ENCODE measurements at places on chromosomes 1 and 21.

GRCh38 chr1:161180639-161181038 is 3.3 kb upstream of the B4GALT3 start:
- DNase-seq = peak; percentile 55

DNA sequence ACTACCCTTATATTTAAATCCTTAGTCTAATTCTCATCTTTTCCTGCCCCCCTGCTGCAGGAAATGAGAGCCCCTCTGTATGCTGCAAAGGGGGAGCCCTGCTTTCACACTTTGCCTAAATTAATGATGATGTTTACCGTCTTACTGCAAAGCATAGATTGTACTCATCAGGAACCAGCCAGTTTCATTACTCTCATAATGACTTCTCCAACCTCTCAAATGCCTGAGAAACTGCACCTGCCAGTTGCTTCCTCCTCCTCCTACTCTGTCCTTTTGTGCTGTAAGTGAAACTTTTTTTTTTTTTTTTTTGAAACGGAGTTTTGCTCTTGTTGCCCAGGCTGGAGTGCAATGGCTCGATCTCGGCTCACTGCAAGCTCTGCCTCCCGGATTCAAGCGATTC is 101.7 kb downstream of the ADSS2 start:
- DNase-seq = peak; percentile 75

DNA sequence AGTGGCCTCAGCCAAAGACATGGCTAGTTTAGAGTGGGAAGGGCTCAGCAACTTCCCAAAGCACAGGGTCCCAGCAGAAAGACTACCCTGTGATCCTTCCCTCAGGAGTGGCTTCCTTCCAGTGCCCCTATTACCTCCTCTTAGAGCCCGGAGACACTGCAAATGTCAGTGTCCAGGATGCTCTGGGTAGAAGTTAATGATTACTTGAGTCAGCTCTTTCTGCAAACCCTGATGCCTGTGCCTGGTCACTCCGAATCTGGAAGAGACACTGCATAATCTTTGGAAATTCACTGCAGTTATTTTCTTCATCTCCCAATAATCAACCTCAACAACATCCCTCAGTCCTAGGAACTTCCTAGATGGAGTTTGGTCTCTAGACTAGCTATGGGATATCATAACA is 27.2 kb upstream of the MGST3 start:
- DNase-seq = no peak

DNA sequence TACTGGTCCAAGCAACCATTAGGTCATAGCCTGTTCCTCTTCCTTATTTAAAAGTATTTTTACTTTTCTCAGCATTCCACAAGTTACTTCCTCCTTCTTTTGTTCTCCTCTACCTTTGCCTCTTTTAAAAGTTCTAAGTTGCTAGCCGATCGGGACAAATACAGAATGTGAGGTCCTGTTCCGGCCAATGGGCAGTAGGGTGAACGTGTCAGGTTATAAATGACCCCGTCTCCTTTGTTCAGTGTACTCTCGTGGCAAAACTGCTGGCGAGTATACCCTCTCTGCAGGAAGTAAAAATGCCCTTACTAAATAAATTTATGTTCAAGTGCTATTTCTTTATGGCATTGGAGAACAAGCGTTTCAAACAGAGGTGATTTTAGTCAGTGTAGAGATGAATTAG is 2.5 kb downstream of the ADCY10 start:
- peak; percentile 42 for DNase-seq

GRCh38 chr1:51241119-51241518 is 5.0 kb downstream of the RNF11 start:
- DNase-seq = no peak

DNA sequence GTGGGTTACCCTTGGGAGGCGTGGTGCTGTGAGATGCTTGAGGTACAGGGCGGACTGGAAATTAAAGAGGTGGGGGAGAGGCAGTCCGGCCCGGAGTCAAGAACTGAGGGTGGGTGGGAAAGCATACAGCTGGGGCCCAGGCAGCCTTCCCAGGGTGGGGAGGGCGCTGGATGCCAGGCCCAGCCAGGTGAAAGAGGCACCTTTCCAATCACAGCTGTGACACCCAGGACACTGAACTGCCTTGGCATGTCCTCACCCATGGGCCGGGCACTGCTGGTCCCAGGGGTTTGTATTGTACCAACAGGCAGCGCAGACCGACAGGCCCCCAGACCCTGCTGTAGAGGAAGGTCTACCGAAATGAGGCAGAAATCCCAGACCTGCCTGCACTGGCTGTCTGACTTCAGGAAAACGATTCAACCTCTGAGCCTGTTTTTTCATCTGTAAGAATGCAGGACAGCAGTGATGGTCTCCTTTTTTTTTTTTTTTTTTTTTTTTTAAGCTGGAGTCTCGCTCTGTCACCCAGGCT is 9.1 kb downstream of the SLC30A2 start:
- no peak for DNase-seq

DNA sequence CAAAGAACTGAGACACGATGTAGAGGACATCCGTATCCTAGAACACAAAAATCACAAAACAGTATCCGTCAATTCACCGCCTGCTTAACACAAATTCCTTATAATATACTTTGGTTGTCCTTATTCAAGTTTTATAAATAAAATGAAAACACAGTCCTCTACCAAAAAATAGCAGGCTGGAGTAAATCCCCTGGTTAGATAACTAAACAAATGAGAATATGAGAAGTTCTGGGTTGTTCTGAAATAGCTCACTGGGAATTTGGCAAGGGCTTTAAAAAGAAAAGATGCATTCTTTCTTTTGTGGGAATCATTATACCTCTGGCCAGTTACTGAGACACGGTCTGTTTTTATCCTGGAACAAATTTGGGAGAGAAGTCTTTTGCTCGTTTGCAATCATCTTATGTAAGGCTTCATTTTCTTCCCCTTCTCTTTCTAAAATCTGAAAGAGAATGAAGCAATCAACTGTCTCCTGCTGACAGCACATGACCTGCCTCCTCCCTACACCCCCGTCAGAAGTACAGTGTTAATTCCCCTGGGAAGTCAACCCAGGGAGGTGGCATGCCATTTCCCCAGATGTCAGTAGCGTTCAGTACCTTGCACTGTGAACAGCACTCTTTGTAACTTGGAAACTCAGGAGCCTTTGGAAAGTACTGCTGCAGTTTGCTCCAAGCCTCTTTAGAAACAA is 37.1 kb upstream of the RAP1GAP start:
- DNase-seq = peak; percentile 72

GRCh38 chr21:35408401-35408800 is 359.3 kb upstream of the RUNX1 start:
- DNase-seq = no peak

GRCh38 chr1:170150016-170150415 is 4.3 kb downstream of the NTMT2 start:
- no peak for DNase-seq

DNA sequence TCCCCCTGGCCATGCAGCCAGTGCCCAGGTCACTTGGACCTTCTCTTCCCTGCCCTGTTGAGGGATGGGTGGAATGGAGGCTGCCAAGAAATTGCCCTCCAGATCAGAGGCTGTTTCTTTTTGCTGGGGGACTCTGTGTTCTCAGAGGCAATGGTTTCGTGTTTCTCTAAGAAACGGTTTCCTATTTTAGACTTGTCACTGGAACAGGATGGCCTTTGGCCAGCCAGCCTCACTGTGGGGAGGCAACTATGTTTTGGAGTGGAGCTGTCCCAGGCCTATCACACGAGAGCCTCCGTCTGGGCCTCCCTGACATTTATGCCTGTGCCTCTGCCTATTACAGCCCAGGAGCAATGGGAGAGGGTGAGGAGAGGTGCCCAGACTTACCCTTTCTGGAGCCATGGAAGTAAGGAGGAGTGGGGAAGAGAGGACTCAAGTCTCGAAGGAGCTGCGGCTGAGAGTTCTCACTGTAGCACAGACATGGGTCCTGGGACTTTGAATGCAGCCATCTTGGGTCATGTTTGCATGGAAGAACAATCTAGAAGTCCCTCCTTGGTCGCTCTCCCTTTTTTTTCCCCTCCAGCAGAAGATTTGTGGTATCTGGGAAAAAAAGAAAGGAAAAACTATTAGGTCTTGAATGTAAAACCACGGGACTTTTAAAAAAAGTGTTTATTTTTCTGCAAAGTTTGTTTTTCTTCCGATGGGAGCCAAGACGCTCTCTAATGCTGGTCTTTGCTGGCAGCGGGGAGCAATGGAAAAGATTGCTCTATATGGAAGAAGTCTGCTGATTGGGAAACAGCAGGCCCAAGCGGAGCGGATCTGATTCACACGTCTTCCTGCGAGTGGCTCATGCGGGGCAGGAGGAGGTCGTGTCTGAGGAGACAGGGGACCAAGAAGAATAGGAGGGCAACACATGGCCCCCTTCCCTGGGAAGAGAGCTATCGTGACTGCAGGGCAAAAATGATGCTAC is 219.2 kb downstream of the FOXD2 start:
- no peak for DNase-seq

DNA sequence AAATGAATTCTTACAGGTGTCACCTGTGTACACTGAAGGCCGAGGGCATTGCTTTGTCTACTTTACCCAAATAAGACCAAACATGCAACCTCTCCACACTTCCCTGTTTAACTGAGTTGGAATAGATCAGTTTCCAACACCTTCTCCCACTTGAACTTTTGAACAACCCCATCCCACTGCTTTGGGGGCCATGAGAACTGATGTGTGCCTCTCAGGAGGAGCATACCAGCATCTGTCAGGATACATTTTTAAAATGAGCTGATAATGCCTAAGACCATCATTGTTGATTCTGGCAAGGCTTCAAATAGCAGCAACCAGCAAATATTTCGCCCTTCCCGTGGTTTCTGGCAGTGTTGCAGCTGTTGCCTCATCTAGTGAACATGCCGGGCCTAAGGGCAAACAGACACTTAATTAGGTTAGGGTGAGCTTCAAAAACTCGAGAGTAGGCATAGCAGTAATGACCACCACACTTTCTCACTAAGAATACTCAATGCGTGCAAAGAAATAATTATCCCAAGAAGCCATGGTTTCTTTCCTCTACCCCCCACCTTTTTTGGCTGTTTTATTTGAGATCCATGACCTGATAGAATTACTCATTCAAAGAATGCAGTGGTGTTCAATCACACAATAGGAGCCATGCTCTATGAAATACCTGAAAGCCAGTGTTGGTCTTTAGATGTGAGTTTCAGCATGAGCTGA is 63.7 kb downstream of the MAP10 start:
- peak; percentile 66 for DNase-seq

GRCh38 chr1:106721790-106722189 is 334.7 kb upstream of the PRMT6 start:
- DNase-seq = no peak

- DNase-seq = peak; percentile 56
Observed at GRCh38 chr1:241156231-241156965, 200.6 kb downstream of the RGS7 start.

GRCh38 chr1:185593271-185593670 is 140.9 kb upstream of the HMCN1 start:
- DNase-seq = no peak

DNA sequence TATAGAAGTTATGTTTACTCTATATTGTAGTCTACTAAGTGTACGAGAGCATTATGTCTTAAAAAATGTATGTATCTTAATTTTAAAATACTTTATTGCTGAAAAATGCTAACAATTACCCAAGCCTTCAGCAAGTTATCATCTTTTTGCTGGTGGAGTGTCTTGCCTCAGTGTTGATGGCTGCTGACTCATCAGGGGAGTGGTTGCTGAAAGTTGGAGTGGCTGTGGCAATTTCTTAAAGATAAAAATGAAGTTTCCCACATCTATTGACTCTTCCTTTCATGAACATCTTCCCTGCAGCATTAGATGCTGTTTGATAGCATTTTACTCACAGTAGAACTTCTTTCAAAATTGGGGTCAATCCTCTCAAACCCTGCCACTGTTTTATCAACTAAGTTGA is 95.8 kb downstream of the CDC7 start:
- DNase-seq = no peak

- no peak for DNase-seq
Observed at GRCh38 chr1:245131026-245131393, 23.8 kb upstream of the KIF26B start.

- no peak for DNase-seq
Observed at GRCh38 chr1:230517326-230517725, 91.2 kb upstream of the PGBD5 start.

DNA sequence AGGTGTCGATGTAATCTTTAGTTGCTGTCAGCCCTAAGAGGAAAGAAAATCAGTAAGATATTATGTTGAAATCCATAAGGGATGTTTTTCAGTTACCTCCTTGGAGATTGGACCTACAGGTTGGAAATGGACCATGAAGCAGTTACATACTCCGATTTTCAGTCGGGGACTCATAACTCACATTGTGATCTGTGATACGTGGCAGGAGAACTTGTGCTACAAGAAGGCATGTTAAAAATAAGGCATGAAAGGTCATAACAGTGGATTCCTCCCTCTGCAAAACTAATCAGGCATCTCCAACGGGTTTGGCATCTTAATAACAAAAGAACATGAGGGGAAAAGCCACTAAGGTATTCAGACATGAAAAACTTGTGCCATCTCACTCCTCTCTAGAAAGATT is 111.2 kb upstream of the CACHD1 start:
- DNase-seq = no peak

- DNase-seq = no peak
Observed at GRCh38 chr1:231549733-231550447, 21.4 kb downstream of the TSNAX start.

- DNase-seq = peak; percentile 2
Observed at GRCh38 chr21:22961258-22961657, 1963.0 kb downstream of the NCAM2 start.

GRCh38 chr1:8712413-8713231 is 104.8 kb downstream of the RERE start:
- peak; percentile 89 for DNase-seq

All from MV-4-11 (cell line).